ENCODE measurements at places on chromosomes 4 and X.

DNA sequence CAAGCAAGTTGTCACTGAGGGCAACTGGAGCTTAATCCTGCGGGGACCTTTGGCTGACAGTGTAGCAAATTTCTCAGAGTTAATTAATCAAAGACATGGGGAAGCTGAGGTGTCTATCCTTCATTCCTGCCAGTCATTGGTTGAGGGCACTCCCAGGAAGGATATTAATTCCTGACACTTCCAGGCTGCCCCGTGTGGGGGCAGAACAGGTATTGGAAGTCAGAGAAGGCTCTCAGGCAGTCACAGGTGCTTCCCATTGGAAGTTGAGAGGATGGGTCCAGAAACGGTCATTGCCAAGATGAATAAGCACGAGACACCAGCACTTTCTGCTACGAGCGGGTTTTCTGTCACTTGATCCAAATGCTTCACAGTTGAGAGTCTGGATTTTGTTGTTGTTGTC, 29.1 kb upstream of the CD38 start:
- DNase-seq, result no peak

- DNase-seq, result no peak
Observed at GRCh38 chrX:6363188-6363587, 134.5 kb upstream of the NLGN4X start.

GRCh38 chr4:103424853-103425252, 226.7 kb upstream of the CENPE start:
- no peak for DNase-seq

GRCh38 chr4:78047366-78047765, 9.8 kb upstream of the FRAS1 start:
- DNase-seq, result no peak

DNA sequence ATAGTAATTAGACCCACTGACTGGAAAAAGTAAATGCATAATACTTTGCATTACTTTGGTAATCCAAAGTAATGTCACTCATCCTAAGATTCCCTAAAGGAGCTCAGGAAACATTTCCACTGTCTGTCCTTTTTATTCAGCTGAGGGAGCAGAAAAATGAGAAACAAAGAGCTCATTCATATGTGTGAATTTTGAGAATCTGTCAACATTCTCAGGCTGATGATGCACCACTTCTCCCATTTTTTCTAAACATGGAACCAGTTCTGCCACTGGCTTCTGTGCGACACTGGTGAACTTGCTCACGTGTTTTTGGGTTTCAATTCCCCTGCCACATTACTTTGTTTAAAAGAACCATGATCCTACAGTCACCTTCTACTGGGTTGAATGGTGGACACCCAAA, 28.4 kb upstream of the ADH7 start:
- DNase-seq, result no peak

GRCh38 chr4:127414951-127415606, 217.7 kb upstream of the INTU start:
- no peak for DNase-seq

DNA sequence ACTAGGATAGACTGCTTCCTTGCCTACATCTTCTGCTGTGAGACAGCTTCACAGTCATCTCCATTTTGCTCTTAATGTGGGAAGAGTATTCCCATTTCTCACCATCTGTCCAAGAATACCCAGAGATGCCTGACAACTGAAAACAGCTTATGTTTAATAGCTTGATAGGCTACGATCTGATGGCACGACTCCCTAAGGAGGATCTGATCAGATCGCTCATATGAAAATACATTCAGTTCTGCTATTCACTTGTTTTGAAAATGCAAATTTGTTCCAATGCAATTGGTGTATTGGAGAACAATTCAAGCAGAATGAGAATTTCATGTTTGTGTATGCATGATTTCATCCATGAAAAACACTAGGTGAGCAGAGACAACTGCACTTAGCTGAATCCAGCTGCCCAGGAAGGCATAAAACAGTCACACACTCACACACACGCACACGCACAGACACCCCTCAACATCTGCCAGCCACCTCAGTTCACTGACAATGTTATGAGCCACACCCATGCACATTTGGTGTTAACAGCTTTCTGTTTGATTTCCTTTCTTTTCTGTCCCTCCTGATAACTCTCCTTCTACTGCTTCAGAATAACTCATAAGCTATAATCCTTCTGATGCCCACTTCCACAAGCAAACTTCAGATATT, 29.6 kb downstream of the TRIML1 start:
- DNase-seq, result no peak

DNA sequence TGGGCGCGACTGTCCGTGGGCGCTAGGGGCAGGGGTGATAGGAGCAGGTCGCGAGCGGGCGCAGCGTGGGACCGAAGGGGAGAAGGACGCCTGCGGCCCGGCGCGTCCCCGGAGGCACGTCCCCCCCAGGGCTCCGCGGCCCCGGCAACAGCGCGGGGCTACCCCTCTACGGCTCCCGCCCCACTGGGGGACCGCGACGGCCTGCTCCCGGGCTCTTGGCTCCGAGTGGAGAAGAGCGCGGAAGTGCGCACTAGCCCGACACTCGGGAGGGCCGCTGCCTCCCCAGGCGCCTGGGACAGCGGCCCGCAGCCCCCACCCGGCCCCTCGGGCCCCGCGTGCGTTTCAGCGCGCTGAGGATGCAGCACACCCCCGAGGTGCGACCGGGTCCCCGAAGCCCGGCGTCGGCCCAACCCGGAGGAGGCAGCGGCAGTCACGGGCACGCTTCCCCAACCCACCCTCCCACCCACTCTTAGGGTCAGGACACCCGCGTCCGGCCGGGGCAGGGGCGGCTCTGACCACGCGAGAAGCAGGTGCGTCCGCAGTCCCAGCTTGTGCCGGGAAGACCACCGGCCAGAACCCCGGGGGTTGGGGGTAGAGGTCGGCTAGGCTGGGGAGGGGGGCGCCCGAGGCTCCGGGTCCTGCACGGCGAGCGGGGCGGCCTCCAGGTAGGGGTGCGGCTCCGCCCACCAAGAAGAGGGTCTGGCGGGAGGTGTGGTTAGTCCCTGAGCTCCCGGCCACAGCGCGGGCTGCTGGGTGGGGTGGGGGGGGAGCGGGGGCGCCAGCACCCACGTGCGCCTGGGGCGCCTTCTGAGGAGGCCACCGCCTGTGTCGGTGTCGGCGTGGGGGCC, 18.5 kb upstream of the NAT8L start:
- DNase-seq, result no peak

GRCh38 chr4:137597752-137598430, 65.6 kb upstream of the PCDH18 start:
- no peak for DNase-seq

- no peak for DNase-seq
Observed at GRCh38 chr4:155017426-155017825, 191.0 kb upstream of the NPY2R start.

DNA sequence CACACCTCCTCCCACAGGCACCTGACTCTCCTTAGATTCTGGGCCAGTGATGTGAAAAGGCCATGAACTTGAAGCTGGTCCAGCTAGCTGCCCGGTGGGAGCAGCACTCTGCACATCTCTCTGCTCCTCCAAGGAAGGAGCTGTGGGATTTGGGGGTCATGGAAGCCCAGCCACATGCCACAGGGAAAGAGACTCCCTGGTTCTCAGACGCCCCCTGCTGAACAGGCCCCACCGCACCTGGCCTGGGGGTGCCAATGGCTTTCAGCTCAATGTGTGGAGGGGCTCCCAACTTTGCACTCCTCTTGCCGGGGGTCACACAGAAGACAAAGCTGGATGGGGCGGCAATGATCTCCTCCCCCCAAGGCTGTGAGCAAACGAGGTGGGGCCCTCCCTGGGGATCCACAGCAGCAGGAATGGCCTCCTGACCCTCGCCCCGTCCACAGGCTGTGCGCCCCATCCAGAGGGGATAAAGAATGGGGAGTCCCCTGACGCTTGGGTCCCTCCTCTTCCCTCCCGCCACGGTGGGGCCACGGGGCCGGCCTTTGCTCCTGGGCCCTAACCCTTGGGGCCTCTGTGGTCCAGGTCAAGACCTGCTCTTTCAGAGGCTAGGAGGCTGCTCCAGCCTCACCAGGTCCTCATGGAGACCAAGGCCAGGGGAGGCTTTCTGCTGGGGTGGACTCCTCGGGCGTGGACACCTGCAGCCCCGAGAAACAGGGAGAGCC, 51.3 kb downstream of the GAK start:
- DNase-seq, result no peak

All from activated T-cell treated with anti-CD3 and anti-CD28 coated beads, Interleukin-2, amount 50 U/mL, for 48 hours (primary cell).